Tibial artery (tissue), 4 donors: ENCODE measurements at places on chromosomes 3 and 15.

GRCh38 chr15:70530017-70530499, 233.3 kb downstream of the UACA start:
- no peak for DNase-seq

- no peak for DNase-seq
Observed at GRCh38 chr15:40329804-40330203, 6.3 kb downstream of the INAFM2 start.

DNA sequence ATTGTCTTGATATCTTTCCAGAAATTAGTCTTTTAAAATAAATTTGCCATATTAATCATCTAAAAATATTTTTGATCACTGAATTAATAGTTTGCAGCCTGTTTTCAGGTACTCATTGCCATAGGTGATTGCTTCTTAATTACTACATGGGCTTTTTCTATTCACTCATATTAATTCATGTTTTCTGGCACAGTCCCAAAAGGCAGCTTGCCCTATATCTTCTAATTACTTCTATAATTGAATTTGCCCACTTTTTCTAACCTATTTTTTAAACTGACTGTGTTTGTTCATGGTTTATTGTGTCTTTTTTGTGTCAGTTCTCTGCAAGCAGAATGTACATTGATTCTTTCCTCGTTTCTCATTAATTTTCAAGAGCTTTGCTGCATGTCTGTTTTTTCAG, 85.7 kb upstream of the SOX2 start:
- no peak for DNase-seq

- no peak for DNase-seq
Observed at GRCh38 chr3:113287111-113287802, 75.9 kb downstream of the BOC start.

DNA sequence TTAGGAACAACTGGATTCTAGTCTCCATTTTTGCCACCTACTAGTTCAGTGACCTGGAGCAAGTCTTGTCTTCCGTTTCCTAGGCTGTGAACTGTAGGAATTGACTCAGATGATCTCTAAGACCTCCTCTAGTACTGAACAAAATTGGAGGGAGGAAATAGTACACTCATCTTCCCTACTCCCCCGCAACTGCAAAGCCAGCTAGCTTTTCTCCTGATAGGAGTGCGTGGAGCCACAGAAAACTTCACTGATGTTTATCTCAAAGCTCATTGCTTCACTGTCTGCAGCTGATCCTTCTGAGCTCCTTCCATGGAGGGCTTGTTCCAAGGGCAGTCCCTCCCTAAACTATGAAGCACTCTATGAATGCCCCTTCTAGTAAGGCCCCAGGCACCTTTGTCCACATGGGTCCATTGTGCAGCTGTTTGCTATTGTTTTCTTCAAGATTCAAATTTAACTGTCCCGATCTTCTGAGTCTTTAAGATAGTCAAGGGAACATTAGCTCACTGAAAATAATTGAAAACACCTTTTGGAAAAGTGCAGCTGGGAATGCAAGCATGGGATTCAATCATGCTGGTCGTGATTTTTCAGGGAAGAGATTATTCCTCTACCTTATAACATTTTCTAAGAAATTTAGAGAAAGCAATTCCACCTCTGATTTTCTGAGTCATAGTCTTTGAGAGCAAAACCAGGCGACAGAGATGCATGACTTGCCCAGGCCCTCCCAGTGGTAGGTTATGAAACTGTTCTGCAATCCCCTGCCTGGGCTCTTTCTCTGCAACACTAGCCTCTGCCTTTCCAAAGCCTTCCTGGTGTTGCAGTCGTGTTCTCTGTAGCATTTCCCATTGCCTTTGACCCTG, 24.3 kb downstream of the FILIP1L start:
- no peak for DNase-seq

DNA sequence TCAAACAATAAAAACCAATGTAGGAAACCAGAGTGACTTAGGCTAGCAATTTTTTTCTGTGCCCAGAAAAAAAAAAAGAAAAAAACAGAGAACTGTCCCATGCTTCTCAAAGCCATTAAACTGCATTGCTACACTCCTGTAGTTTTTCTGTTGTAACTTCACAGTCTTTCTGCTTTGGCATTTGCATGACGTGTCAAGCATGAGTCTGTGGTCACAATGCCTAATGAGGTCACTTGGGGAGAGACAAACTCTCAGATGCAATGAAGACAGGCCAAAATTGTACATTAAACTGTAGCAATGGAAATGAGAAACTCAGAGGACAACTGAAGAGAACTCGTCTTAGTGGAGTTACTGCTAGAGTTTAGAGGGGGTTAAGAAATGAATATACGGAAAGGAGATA, 30.8 kb downstream of the CCDC80 start:
- DNase-seq, result no peak

- DNase-seq, result no peak
Observed at GRCh38 chr3:27554706-27555105, 70.5 kb upstream of the SLC4A7 start.

GRCh38 chr3:160577556-160578195, 12.3 kb upstream of the KPNA4 start:
- no peak for DNase-seq

- DNase-seq, result no peak
Observed at GRCh38 chr3:116579840-116580239, 129.7 kb upstream of the TUSC7 start.

- no peak for DNase-seq
Observed at GRCh38 chr3:124574012-124574411, 156.2 kb upstream of the UMPS start.

DNA sequence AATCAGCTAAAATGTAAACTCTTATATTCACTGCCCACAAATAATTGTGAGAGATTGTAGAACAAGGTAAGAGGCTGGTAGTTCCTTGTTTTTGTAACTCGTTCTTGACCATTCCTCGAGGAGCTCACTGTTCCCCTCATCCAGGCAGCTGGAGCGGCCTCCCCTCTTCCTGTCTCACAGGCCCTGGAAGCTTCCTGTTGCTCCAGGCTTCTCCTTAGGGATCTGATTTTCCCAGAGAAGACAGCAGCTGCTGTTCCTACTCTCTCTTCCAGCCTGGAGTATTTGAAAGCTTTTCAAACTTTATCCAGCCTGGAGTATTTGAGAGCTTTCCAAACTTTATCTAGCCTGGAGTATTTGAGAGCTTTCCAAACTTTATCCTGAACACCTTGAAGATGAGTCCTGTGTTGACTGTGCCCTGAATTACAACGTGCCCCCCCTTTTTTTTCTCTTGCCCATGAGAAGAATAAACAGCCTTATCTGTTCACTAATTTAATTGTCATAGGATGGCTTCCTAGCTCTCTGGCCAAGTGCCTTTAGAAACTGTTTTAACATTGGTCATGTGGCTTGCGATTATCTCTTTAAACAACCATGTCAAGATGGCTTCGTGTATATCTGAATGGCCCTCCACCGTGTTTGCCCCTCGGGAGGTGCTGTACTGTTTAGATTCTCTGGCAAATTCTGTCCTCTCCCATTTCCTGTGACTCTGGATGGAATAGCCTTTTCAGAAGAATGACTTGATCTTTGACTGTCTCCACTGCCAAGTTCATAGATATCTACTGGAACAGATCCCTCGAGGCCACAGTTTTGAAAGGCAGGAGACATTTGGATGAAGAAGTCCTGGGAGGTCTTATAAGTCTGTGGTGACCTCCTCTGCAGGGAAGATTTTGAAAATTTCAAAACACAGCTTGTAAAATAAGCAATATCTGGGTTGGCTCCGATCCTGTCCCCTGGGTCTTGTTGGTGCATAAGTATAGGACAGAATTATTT, 4.8 kb downstream of the ADAMTSL3 start:
- peak; percentile 86 for DNase-seq

- DNase-seq, result no peak
Observed at GRCh38 chr3:29639578-29640290, 358.9 kb downstream of the RBMS3 start.

- DNase-seq, result no peak
Observed at GRCh38 chr3:157122116-157122515, 37.8 kb downstream of the CCNL1 start.

- no peak for DNase-seq
Observed at GRCh38 chr15:68191555-68191954, 13.6 kb downstream of the CALML4 start.

GRCh38 chr3:72659188-72659587, 189.1 kb downstream of the SHQ1 start:
- DNase-seq, result no peak

DNA sequence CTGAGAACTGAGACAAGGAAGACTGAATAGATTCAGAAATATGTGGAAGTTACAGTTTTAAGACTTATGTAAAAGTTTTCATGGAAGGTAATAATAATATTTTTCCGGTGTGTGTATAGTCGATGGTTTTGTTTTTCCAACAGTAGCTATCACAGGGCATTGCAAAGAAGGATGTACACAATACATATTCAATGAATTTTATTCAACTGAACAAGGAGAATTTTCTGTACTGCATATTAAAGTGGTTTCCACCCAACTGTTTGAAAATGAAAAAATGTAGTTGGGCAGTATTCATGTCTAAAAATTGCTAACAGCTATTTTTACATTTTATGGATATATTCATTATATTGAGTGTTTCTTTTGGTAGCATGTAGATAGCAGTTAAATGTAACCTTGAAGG, 350.3 kb upstream of the ATP10A start:
- DNase-seq, result no peak

DNA sequence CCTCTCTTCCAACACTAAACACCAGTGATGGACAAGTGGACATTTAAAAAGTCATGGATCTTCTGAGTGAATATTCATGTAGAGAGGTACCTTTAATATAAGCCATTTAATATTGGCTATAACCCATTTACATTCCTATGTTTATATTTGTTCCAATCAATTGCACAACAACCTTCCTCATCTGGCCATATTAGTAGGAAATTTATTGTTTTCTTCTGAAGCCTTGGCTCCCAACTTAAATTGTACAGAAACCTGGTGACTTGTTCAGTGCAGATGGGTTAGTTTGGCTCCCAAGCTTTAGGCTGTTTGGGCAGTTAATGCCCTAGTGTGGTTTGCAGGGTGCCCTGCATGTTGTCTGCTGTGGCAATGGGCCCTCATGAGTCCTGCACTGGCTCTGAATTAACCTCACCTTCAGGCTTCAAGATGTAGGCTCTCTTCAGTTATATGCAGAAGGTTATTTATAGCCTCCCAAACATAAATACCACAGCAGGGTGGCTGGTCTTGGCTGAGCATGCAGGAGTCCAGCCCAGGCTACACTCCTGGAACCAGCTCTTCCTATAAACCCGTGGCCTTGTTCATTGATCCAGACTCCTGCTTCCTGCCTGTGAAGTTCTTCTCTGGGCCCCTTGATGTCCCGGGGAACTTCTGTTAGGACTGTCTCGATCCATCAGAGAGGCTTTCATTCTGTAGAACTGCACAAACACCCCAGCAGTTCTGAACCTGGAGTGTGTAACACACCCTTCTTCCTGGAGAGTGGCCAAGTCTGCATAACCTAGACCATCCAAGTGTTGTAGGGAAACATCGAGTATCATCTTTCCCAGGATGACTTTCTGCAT, 57.0 kb downstream of the DUT start:
- no peak for DNase-seq

GRCh38 chr3:127286571-127287140, 1.2 kb downstream of the PRR20G start:
- no peak for DNase-seq

GRCh38 chr15:100913961-100914360, 5.2 kb upstream of the LRRK1 start:
- no peak for DNase-seq

GRCh38 chr15:79408041-79408440, 24.1 kb upstream of the MINAR1 start:
- DNase-seq, result no peak

GRCh38 chr3:158463556-158463955, 107.4 kb upstream of the MLF1 start:
- DNase-seq, result no peak

GRCh38 chr3:43215138-43215537, 71.2 kb upstream of the SNRK start:
- no peak for DNase-seq

GRCh38 chr3:74129056-74129455, 485.4 kb downstream of the CNTN3 start:
- no peak for DNase-seq

DNA sequence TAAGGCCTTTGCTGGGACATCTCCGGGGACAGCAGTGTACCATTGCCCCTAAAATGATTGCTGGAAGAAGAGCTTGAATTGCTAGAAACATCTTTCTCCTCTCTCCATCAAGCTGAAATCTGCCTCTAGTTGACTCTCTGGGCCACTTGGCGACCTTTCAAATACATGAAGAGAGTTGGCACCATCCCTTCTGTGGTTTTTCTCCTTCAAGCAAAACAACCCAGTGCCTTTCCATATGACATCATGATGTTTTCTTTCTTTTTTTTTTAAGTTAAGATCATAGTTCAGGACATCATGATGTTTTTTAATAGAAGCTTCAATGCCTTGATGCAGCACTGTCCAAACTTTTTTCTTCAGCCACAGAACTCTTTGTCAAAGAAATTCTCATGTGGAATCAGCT, 144.0 kb upstream of the PTPRG start:
- no peak for DNase-seq

- no peak for DNase-seq
Observed at GRCh38 chr3:134857776-134858362, 62.8 kb downstream of the EPHB1 start.

- DNase-seq, result no peak
Observed at GRCh38 chr3:167728632-167729323, 5.9 kb downstream of the PDCD10 start.

- DNase-seq, result no peak
Observed at GRCh38 chr15:72492733-72493132, 18.6 kb downstream of the ARIH1 start.
